ENCODE measurements at places on chromosomes 2 and 18.
A peak's percentile ranks its signal among the peaks of the same experiment; 100 is the strongest.

DNA sequence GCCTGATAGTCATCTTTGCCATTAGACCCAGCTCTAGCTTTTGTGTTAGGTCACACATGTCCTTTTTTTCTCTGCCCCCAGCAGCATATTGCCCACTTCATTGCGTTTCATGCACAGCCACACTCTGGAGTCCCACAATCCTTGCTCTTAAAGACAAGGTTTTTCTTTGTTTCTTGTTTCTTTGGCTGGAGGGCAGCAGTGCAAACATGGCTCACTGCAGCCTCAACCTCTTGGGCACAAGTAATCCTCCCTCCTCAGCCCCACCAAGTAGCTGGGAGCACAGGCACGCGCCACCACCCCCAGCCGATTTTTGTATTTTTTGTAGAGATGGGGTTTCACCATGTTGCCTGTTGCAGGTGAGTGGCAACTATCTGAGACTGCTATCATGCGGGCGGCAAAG lies 16.9 kb upstream of the PAPOLG start:
- DNase-seq = no peak

- no peak for DNase-seq
These were observed 151.5 kb upstream of the PKDCC start for GRCh38 chr2:41896186-41896846.

DNA sequence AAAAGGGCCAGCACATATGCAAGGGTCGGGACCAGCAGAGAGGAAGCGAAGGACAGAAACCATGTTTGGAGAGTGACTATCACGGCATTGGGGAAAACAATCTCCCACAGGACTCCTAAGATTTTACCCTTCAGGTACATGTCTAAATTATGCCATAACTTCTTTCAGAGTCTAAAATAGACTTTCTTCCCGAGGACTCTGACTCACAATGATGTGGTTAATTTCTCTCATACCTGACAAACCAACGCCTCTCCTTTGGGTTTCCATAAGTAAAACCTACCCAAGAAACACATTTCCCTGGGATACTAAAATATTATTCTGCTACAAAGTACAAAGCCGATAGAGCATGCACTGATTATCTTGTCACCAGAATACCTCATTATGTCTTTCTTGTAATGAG lies 127.8 kb upstream of the NETO1 start:
- no peak for DNase-seq

DNA sequence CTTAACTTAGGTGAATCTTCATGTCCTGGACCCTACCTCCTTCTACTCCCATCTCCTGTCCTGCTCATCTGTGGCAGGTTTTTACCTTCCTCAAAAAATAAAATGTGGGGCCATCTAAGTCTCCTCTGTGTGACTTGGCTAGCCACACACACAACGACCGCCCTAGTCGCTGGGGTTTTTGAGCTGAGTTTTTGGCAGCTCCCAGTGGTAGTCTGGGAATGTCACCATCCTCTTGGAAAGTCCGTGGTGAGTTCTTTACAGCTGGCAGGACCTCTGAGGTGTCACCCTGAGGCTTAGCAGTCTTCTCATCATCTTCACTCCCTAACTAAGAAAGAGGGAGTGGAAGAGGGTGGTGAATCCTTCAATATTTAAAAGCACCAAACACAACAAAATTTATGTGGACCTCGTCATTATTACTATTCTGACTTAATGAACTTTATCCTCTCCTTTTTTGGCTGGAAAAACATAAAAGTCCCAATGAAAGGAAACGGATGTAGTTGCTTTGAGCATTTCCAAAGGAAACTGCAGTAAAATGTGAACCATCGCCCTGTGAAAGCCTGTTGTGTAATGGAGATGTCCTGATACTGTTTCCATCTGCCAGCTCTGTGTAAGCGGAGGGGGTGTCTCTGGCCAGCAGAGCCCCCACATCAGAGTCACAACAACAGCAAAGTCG lies 78.6 kb downstream of the VAPA start:
- no peak for DNase-seq

DNA sequence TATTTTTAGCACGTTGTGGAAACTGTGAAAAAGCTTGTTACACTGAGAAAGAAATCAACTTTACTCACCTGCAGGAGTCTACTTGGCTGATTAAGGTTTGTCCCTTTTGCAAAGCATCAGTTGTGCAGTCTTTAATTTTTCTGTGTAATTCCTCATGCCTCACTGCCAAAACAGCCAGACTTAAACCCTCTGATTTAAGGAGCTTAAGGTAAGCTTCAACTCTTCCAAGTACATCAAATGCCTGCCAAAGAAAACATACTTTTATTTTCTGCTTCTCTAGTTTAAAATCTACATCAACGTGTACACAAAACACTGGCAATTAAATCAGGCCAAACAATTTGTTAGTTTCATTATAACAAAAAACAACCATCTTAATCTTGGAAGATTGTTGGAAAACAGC lies 98.0 kb upstream of the TTN start:
- no peak for DNase-seq

GRCh38 chr2:214126135-214126534 lies 284.7 kb upstream of the VWC2L start:
- peak; percentile 56 for DNase-seq

DNA sequence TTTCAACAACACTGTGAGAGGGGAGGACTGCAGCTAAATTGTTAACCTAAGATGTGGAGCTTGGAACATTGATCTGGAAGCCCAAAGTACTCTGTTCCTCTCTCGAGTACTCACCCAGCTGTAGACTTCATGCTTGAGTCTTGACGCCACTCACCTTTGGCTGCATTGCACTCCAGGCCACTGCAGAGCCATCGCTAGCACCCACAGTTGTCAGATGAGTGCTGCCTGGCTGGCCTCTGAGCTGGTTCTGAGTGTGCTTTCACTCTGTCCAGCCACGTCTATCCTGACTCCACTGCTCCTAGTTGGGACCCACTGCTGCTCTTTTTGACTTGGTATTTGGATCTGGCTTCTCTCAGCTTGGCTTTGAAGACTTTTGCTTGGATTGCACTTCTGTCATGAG lies 552.1 kb downstream of the DCDC2C start:
- no peak for DNase-seq

- peak; percentile 70 for DNase-seq
These were observed 45.6 kb downstream of the REL start for GRCh38 chr2:60926741-60927552.

DNA sequence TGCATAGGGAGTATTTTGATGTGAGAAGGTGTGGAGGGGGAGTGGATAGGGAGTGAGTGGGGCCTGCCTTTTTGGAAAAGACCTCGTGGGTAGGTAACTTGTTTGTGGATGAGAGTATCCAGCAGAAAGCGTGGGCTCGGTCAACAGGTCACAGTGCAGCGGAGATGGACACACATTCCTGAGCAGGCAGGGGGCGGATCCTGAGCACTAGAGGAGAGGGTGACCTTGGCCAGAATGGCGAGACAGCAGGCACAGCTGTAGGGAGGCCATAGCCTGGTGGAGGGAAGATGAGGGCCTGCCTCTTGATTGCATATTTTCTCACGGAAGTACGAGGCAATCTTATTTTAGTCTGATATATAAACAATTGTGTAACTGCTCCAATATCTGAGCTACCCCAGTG lies 3.6 kb upstream of the MC2R start:
- DNase-seq = no peak

DNA sequence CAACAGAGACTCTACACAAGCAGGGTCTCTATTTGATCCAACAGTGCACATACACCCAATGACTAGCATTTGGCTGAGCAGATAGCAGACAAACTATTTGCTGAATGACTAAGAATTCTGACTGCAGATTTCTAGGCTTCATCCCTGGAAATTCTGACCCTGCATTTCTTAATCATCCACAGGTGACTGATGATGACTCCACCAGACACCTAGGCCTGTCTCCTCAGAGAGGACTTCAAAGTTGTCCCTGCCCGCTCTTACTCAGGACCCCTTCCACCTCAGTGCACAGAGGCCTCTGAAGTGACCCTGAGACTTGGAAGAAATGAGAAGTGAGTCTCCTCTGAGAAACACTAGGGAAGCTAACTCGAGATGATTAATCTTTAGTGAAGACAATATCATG lies 51.3 kb downstream of the SEPTIN10 start:
- DNase-seq = peak; percentile 40

DNA sequence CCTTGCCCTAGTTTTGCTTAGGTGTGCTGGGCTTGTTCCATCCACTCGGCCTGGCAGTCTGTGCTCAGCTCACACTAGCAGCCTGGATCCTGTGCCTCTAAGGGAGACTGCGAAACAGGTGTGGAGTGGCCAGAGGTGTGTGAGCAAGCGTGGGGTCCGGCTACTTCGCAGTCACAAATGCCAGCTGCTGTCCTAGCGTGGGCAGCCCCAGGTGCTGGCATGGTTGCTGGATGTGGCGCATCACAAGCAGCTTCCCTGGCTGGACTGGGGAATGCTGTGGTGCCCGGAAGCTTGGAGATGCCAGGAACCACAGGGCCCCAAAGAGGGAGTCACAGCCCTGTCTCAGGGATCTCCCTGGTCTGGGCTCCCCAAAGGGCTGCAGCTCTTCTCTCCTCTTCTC lies 119.0 kb upstream of the TMEFF2 start:
- no peak for DNase-seq

- peak; percentile 49 for DNase-seq
These were observed 102.4 kb downstream of the COL3A1 start for GRCh38 chr2:189076572-189076971.

GRCh38 chr2:118738524-118739308 lies 108.7 kb downstream of the EN1 start:
- DNase-seq = peak; percentile 98

- DNase-seq = peak; percentile 45
These were observed 27.6 kb downstream of the STK17B start for GRCh38 chr2:196143730-196144131.

GRCh38 chr2:162018530-162018929 lies 55.5 kb downstream of the DPP4 start:
- DNase-seq = no peak

- no peak for DNase-seq
These were observed 132.1 kb upstream of the SERPINE2 start for GRCh38 chr2:224171226-224171625.

GRCh38 chr2:169840747-169841142 lies 13.5 kb downstream of the UBR3 start:
- no peak for DNase-seq

DNA sequence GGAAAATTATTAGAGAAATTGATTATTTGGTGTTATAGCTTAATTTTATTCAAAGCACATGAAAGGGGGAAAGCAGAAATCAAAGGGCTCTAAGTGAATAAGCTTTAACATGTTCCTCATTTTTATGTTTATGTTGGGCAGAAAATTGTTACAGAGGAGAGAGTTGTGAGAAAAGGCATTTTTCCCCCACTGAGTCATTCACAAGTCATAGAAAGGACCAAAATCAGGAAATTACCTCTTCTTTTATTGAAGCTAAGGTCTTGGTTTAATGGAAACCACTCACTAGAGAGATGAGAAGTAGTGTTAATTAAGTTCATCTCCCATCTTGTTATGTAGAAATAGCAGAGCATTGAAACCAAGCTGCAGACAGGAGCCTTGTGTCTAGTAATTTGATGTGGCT lies 175.3 kb upstream of the THUMPD2 start:
- DNase-seq = peak; percentile 72

DNA sequence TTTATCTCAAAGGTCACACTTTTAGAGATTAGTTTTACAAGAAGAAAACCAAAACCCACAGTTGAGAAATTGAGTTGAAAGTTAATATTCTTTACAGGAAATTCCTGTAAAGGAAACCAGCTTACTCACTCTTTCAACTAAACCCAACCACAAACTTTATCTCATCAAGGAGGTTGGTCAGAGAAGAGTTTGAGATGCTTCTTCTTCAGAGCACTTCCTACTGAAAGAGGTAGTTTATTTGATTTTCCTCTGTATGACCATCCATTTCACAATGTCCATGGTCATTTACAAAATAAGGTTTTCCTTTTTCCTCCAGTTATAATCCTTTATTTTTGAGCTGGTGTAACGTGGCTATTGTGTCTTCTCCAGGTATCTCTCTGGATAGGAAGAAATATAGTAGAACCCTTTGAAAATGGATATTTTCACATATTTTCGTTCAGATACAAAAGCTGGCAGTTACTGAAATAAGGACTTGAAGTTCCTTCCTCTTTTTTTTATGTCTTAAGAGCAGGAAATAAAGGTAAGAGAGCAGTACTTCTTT lies 4.5 kb upstream of the IL18RAP start:
- DNase-seq = peak; percentile 19

DNA sequence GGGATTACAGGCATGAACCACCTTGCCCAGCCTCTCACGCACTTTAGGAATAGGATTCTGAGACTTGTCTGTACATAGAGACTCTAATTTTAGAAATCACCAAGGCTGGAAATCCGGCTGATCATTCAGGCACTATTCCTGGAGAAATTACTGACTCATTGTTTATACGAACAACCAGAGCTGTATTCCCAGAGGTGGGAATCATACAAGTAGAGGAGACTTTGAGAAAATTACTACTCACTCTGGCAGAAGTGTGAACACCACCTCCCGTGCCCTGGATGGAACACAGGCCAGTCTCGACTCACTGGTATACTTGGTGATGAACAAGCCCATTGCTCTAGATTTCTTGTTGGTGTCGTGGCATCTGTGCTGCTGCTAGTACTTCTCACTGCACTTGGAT lies 5.8 kb upstream of the ADNP2 start:
- peak; percentile 69 for DNase-seq

GRCh38 chr2:101300164-101300563 lies 8.3 kb downstream of the RNF149 start:
- DNase-seq = no peak

GRCh38 chr2:119461811-119462210 lies 30.2 kb downstream of the TMEM37 start:
- DNase-seq = no peak

DNA sequence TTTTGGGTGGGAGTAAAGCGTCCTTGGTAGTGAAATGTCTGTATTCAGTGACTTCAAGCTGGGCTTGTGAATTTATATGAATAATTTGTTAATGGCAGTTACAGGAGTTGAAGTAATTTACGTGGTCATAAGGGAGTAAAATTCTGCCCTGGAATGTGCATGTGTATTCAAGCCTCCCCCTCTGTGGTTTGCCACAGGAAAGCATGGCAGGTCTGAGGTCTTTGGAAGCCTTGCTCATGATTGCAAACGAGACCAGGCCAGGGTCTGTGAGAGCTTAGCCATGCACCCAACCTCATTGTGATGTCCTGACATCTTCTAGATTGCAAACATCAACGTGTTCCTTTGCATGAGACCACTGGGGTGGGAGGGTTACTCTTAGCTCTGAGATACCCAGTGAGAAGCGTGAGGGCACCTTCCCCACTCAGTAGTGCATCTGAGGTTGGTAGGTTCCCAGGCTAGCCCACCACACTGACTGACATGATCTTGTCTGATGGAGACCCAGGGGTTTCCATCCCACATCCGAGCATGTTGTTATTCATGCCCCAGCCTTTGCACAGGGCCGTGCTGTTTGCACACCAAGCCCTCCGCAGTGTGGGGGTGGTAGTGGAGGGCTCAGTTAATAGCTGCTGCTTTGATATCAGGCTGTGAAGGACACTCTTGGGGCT lies 216.5 kb downstream of the KLHL29 start:
- DNase-seq = peak; percentile 40

Data from IMR-90 (cell line).